AG09309 (cell line): ENCODE measurements at places on chromosomes 5 and 9.

- no peak for DNase-seq
Measured at GRCh38 chr5:133460172-133460758, 152.1 kb downstream of the FSTL4 start.

DNA sequence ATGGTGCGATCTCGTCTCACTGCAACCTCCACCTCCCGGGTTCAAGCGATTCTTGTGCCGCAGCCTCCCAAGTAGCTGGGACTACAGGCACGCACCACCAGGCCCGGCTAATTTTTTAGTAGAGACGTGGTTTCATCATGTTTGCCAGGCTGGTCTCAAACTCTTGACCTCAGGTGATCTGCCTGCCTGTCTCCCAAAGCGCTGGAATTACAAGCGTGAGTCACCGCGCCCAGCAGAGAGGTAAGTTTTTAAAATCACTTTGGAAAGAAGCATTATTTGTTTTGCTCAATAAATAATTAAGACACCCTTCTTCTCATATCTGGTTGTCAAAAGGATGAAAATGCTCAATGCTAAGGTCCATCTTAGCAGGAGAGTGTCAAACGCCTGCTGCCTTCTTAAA is 48.5 kb upstream of the STXBP1 start:
- no peak for DNase-seq

DNA sequence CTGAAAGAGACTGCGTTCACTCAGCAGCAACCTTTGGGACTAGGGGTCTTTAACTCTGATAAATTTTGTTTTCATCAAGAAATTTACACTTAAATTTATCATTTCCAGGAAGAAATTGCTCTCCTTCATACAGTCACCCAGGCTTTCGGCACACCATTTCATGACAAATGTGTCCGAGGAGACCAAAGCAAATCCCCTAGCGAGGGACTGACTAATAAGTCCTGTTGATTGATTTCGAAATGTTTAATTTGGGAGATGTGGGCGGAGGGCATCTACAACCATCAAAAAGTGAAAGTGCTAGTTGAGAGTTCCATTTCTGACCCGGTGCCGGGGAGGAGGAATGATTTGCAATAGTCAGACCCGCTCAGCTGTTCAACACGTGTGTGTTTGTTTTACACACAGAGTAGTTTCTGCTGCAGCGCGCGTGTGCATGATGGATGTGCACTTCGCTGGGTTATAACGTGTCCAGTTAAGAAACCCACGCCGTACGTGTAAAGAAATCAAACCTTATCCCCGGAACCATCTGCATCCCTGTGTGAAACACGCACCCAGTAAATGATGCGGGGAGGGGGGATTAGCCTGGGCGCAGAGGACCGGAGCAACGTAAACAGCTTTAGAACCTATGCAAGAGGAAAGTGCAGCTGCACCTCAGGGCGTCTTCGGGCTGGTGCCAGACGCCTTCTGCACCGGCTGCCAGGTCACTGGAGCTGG is 845 bp upstream of the NR4A3 start:
- DNase-seq = peak; percentile 51

DNA sequence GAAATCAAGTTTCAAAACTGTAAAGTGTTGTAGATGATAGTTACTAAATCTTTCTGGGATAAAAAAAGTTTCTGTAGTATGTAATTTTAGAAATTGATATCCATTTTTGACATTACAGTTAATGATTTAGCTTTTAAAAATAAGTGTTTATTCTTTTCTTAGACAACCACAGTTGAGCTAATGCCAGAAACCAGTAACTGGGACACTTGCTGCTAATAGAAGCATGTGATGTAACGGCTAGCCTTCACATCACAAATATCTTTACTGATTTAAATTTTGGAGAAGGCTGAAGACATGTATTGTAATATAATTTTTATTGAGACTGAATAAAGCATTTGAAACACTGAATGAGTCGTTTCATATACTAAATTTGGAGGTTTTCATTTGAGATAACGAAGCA is 18.8 kb downstream of the CSNK1G3 start:
- DNase-seq = no peak

DNA sequence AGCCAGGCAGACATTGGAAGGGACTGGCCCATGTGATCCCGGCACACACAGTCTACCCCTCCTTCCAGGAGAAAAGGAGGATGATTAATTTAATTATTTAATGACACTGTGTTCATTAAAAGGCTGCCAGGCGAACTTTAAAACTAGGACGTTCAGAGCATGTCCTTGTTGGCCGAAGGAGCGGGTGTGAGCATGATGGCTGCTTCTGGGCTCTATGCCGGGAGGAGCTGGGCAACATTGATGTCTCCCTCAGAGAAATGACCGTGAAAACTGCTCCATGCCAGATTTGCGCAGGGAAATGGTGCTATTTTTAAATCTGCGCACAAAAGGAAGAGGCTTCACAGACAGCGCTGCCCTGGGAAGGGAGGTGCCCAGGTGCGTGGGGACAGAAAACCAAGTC is 284.9 kb upstream of the IRX4 start:
- DNase-seq = no peak

GRCh38 chr5:91397791-91398190 is 14.7 kb upstream of the ARRDC3 start:
- DNase-seq = no peak

DNA sequence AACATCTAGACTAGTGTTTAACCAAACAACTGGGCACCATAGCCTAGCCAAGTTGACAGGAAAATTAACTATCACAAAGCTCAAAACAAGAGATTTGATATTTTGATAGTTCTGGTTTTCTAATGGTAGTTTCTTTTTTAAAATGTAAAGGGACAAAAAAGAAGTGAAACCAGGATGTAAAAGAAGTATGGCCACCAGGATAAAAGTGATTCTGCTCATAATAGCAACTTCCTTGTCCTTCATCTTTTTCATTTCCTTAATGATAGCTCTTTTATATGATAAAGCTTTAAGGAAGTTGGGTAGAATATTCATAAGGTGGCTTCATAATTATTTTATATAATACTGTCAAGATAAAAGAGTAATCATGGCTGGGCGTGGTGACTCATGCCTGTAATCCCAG is 139.1 kb downstream of the BASP1 start:
- no peak for DNase-seq

- no peak for DNase-seq
Measured at GRCh38 chr5:58505971-58506640, 14.9 kb downstream of the GAPT start.

GRCh38 chr9:37507566-37508134 is 21.9 kb downstream of the POLR1E start:
- no peak for DNase-seq

DNA sequence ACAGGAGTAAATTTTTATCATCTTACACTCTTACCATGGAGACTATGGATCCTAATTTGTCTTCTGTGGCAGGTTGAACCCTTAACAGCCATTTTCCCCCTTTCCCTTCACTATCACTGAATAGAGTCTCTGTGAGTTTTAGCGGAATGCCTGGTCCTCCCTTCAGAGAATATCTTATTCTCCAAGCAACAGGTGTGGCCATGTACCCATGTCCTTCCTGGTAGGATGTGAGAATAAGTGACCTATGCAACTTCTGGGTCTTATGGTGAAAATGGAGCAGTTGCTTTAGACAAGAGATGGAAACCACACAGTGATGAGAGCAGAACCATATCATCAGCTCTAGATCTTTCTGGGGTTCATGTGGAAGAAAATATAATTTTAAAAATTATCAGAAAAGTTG is 312.6 kb downstream of the MCTP1 start:
- no peak for DNase-seq

- no peak for DNase-seq
Measured at GRCh38 chr9:126128494-126129142, 198.0 kb upstream of the MVB12B start.

- no peak for DNase-seq
Measured at GRCh38 chr5:136984772-136985446, 514.2 kb downstream of the SPOCK1 start.

DNA sequence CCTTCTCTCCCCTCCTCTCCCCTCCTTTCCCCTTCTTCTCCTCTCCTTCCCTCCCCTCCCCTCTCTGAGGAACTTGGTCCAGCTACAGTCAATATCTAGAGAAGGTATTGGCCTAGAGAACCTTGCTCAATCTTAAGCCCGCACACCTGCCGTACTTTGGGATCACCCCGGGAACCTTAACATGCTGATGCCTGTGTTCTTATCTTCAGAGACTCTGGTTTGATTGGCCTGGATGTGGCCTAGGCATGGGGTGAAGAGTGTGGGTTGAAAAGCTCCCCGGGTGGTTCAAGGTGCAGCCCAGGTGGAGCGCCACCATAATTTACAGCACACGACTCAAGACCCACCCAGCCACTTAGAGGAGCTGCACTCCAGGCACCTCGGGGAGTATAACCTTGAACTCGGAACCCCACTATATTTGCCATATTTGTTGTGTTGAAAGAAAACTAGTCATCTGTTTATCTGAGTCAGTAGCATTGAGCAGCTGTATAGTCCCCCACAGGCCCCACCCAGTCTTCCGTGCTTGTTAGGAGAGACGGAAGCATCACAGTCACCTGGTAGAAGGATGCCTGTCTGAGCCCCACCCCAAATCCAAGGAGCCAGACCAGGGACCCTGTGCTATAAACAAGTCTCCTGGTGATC is 14.4 kb upstream of the PHF19 start:
- no peak for DNase-seq

- DNase-seq = no peak
Measured at GRCh38 chr9:72149231-72149975, at the start of gene GDA. Gene GDA (plus strand): TSS chr9:72149440. CDS start chr9:72149560, 120 bp downstream.

DNA sequence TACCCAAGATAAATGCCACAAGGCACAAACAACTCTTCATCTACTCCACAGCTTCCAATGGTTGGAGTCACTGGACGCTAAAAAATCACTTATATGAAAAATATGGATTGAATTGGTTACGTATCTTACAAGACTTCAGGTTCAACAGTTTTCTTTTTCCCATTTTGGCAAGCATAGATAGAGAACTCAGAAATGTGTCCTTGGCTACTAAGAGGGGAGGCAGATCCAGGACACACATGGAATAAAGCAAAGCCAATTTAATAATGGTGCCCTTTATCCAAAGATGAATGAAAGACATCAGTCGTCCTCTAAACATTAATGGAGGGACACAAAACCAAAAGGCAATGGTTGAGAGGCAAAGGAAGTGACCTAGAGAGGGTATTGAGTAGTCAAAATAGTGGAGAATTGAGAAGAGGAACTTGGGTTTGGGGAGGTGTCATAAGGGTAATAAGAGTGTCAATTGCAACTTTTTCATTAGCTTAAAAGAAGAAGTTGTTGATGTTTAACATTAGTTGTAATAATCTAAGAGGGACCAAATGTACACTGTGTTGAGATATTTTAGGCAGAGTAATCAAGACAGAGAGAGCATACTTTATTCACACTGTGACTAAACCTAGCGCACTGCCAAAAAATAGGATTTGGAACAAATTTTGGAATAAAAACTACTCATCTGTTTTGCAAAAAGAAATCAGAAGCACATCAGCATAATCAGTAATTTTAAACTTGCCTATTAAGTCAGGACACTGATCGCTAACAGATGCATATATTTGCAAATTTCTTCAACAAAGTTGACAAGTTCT is 308.2 kb downstream of the ARL15 start:
- no peak for DNase-seq

DNA sequence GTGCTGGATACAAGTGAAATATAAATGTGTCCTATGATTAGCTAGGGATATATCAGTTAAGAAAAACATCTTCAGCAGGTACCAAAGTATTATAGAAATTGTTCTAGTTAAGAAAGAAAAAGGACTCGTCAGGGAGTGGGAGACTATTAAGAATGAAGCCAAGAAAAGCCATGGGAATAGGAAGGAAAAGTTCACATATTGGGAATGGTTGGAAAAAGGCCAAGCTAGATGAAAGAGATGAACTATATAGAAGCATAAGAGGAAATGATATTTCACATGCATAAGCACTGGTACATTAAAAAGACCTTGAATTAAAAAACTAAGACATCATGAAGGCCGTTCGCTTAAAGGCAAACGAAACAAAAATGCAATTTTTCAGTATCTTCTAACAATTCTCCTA is 237.7 kb downstream of the ADAMTS6 start:
- DNase-seq = no peak

DNA sequence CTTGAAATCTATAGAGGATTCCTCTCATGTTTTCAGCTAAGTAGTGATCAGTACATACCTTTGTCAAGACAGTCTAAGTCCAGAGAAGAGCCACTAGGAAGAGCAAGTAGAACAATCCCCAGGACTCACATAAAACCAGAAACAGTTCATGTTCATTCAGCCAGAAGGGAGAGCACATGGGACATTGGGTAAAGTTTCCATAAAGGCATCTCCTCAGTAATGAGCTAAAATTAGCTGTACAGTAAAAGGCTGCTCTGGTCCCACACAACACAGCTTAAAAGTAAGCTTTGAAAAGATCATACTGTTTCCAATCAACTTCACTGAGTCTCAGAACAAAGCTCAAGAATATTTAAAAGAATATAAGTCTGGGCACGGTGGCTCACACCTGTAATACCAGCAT is 32.4 kb downstream of the HOMER1 start:
- DNase-seq = no peak

GRCh38 chr9:129347316-129348120 is 169.5 kb upstream of the IER5L start:
- peak; percentile 58 for DNase-seq

GRCh38 chr5:10562201-10563109 is 1.4 kb upstream of the ANKRD33B start:
- DNase-seq = no peak

DNA sequence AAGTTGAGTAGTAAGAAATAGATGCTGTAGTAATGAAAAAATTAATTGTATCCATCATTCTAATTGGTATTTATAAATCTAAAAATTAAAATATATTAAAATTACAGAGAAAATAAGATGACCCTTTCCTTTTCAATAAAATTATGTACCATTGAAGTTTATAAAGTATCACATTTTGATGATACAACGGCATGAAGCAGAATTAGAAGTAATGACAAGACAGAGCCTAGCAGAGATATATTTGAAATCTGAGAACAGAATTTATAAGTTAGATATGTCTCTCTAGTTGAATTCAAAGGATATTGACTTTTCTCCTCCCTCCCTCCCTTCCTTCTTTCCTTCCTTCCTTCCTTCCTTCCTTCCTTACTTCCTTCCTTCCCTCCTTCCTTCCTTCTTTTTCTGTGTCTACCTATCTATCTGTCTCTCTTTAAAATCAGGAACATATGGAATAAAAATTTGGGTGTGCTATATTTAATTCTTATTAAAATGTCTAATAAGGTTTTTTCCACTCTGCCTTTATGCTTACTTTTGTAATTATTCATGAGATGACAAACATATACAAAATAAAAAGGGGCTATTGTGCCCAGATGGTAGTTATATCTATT is 258.5 kb upstream of the CD180 start:
- DNase-seq = no peak

DNA sequence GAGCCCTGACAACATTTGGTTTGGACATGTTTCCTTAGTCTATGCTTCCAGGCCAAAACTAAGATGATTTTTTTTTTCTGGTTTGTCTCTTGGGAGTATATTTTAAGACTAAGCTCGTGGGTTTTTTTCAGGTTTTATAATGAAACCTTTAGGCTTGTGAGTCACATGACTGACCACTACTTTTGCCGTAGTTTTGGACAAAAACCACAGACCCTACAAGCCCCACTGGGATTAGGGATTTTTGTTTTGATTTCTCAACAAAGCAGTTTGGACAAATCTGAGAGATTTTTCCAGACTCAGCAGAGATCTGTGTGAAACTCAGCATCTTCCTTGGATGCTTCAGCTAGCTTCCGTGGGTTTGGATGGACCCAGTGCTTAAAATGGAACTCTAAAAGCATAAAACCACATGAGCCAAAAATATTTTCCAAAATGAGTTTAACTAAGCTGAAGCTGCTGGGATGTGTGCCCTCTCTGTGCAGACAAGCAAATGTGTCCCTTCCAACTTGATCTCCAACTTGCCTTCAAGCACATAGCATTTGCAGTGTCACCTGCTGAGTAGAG is 70.3 kb upstream of the SMIM15 start:
- DNase-seq = no peak

GRCh38 chr9:137221506-137222111 is 431 bp downstream of the RNF208 start:
- no peak for DNase-seq
